ENCODE measurements at places on chromosomes 6 and 20.

DNA sequence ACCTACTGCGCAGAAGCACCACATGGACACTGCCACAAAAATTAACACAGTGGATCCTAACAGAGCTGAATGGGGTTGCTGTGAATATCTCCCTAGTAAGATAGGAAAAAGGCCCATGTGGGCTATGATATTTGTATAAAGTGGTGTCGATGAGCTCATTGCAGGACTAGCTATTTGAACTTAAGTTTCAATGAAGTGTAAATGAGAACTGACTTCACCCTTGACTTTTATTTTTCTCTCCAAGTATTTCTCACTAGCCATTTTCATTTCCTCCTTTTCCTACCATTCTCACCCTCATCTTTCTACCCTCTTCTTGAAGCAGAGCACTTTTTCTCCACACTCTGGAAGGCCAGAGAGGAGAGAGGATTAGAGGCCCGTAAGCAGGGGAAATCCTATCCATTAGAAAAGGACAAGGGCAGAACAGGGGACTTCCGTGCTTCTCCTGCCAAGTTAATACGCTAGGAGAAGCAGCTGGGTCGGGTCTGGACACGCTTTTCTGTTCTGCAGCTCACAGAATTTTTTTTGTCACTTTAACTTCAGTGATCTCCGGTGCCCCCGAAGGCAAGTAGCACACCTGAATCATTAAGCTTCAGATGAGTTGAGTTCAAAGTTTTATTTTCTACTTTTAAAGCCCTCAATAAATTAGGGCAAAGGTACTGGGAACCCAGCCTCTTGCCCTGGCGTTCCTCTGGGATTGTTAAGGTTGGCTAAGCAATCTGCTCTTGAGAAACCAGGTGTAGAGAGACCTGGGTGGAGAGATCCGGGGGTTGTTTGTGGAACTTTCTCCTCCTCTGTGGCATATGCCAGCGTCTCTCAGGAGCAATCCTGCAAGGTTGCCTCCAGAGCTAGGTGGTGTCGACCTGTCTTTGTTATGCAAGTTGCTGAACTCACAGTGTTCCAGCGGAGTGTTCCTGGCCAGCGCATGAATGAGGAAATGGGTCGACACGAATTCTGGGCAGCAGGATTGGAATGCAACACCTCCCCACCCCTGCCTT lies 56.2 kb upstream of the ARID1B start:
- no peak for DNase-seq

DNA sequence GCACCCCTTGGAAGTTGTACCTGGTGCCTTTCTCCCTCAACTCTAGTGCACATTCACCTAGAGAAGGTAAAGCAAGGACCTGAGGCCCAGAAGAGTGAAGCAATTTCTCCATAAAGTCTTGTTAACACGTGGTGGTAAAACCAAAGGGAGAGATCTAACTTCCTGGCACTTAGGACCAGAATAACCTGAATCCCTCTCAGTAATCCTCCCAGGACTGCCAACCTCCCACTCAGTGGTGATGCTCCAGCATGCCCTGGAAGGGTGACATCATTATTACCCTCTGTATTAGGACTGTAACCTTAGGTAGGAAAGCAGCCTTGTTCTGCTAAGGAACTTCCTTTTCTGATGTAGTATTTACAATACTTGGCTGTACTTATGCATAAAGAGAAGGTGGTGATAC lies 330.6 kb upstream of the MARCKS start:
- no peak for DNase-seq

GRCh38 chr6:114897536-114897935 lies 554.7 kb upstream of the HS3ST5 start:
- no peak for DNase-seq

- DNase-seq: no peak
Measured at GRCh38 chr20:51171141-51171540, 148.2 kb upstream of the KCNG1 start.

- DNase-seq: no peak
Measured at GRCh38 chr20:49570161-49570827, 2.4 kb upstream of the PTGIS start.

GRCh38 chr6:44609051-44609612 lies 221.6 kb downstream of the CDC5L start:
- no peak for DNase-seq

- no peak for DNase-seq
Measured at GRCh38 chr6:1129131-1129530, 182.8 kb upstream of the FOXQ1 start.

- no peak for DNase-seq
Measured at GRCh38 chr6:1321738-1322137, 9.8 kb downstream of the FOXQ1 start.

- no peak for DNase-seq
Measured at GRCh38 chr6:21109391-21110178, 484.0 kb upstream of the SOX4 start.

GRCh38 chr20:15889514-15890256 lies 683.6 kb downstream of the KIF16B start:
- DNase-seq: no peak

- DNase-seq: no peak
Measured at GRCh38 chr6:133404151-133404550, 163.0 kb downstream of the EYA4 start.

GRCh38 chr6:134359302-134359701 lies 41.4 kb upstream of the SGK1 start:
- no peak for DNase-seq

DNA sequence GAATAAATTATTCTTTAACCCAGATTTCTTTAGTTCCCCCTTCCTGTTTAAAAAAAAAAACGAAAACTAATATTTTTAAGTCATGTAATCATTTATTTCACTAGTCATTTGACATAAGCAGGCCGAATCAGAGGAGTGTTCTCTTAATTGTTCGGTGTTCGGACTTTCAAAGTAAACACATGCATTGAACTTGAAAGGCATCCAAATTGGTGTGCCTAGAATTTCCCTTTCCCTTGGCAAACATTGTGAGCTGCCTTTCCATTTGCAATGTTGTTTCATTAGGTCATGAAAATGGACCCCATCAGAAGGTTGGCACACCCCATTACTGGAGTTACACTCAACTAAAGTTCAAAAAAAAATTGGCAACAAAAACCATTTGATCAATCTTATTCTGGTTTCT lies 283.0 kb upstream of the MARCKS start:
- no peak for DNase-seq

DNA sequence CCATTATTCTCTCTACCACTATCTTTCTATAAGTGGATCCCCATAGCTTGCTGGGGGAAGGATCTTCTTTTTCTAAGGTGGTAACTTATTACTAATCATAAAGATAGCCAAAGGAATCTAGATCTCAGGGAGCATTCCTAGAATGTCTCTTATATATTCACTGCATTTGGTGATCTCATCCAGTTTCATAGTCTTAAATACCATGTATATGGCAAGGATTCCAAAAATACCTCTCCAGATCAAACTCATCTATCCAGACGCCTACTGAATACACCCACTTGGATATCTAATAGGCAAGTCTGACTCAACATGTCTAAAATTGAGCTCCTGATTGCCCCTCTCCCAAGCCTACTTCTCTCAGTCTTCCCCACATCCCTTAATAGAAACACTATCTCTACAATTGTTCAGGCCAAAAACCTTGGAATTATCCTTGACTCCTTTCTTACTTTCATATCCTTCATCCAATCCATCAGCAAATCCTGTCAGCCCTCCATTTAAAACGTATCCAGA lies 264.4 kb downstream of the HACE1 start:
- no peak for DNase-seq

GRCh38 chr6:44132476-44132875 lies 5.1 kb downstream of the TMEM63B start:
- DNase-seq: no peak

GRCh38 chr6:89637960-89638319 lies 607 bp downstream of the LYRM2 start:
- DNase-seq: no peak

DNA sequence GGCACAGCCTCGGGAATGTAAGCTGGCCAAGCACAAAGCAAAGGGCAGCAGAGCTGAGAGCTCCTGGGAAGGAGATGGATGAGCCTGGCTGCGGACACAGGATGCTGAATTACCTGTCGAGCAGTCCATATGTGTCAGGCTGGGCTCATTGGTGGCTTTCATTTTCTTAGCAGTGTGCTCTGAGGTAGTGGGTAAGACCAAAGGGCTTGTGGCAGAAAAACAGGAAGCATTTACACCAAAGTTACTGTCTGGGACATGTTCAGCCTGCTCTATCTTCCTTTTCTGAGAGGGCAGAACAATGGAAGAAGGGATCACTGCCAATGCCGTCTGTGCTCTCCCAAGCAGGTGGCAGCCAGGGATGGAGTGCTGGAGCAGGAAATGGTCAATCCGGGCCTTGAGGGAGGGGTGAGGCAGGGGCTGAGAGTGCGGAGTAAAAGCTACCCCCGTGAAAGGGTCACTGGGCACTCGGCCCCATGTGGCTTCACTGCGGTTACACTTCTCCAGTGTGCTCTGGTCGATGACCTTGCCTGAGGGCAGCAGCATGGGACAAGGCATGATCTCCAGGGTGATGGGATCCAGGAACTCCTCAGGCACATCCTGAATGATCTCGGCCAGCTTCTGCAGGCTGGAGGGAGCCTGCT lies 36.9 kb upstream of the AVP start:
- no peak for DNase-seq

DNA sequence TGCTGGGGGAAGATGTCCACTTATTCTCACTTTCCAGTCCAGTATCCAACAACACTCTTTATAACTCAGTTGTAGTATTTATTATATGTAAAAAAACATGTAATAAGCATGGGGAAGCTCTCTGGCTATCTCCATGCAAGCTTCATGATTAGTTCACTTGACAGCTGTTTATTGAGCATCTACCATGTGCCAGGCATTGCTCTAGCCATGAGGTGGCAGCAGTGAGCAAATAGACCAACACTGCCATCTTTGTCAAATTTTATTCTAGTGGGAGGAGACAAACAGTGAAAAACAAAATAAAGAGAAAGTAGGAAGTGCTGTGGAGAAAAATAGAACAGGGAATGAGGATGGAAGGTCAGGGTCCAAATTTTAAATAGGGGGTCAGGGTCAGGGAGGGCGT lies 131.8 kb downstream of the CFAP61 start:
- no peak for DNase-seq

DNA sequence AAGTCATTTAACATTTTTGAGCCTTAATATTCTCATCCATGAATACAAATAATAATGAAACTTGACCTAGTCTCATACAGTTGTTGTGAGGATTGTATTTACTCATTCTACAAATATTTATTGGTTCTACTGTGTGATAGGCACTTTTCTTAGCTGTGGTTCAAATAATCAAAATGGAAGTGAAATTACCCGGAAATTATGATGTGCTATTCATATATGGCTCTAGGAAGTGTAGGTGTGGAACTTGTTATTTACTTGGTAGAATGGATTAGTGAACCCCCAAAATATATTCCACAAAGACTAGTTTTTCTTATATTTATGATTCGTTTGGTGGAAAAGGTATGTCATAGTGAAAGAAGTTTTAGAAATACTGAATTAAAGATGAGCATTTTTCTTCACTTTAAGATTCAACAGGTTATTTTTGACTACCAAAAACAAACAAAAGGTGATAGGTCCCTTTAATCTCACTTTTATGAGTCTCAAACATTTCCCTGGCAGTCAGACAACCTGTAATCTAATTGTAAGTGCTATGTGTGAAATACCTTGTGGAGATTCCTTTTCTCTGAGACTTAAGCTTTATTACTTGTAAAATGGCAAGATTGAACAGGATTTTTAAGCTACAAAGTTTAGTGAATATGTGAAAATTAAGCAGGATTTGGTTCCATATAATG lies 77.8 kb downstream of the STXBP5 start:
- no peak for DNase-seq

DNA sequence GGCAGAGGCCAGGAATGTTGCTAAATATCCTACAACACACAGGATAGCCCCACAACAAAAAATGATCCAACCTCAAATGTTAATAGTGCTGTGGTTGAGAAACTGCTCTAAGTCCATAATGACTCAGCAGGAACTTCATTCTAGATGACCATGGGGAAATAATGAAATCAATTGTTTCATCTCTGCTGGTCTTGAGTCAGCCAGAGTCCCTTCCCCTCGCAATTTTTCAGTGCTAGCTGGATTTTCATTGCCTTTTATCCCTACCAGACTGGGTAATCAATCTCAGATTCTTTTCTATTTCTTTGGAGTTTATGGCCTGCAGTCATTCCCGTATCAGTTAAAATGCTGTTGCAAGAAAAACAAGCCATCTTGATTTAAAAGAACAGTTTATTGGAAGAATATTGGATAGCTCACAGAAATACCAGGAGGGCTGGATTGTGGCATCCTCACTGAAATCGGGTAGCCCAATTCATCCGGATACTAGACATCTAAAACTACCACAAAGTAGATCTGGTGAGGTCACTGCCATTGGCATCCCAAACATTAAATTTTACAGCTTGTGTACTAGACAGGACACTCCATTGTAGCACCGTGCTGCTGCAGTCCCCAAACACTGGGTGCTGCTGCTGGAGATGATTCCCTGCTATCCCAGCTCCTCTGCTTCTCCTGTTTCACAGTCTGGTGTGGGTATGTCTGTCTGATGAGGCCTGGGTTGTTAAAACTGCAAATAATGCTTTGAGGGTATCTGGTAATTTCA lies 30.3 kb upstream of the POPDC3 start:
- no peak for DNase-seq

DNA sequence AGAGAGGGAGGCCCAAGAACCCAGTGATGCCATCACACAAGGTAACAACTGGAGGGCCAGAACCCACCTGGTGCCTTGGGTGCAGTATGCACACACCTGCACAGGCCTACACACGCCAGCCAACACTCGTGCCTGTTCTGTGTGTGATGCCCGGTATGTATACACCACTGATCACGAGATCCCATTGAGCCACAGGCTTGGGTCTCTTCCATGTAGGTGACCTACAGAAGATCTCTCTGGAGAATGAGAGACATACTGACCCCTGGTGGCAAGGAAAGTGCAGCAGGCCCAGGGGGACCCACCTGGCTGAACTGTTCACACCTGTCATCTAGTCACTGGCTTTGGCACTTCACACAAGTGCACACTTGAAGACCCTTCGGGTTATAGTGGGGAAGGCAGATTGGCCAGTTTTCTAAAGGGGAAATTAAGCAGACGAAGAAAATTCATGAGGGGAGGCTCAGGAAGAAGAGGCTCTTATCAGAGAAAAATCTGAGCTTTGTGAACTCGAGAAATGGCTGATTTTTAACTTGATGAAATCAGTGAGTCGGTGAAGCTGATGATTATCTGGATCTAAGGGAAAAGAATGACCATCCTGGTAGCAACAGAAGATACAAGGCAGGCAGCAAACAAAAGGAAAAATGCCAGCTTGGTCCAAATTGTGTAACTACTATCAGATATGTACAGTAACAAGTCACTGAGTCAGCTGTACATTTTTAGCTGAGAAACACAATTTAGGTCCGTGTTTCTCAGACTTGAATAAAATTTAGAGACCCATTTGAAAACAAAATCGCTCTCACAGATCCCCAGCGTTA lies 69.1 kb upstream of the PBOV1 start:
- DNase-seq: no peak

Measured in activated T-helper 1 cell treated with anti-CD3 and anti-CD28 coated beads, Interleukin-2, amount 50 U/mL, for 16 hours (primary cell).